ENCODE measurements at places on chromosomes 12 and 14.

- no peak for DNase-seq
These were observed 4.8 kb downstream of the LRP1 start for GRCh38 chr12:57133013-57133569.

DNA sequence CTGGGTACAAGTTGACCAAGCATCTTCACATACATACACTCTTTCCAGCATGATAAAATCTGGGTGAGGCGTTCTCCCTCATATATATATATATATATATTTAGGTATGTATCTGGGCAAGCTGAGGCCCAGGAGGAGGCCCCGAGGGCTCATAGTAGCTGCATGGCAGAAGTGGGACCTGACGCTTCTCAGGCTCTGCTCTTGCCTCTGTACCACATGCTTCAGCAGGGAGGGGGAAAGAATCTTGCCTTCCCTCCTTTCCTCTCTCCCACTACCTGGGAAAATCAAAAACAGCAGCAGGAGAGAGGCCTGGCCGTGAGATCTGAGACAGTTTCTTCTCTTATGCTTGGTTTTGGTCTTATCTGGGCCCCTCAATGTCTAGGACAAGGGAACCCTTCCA is 9.2 kb downstream of the PPP1R1A start:
- DNase-seq = no peak

DNA sequence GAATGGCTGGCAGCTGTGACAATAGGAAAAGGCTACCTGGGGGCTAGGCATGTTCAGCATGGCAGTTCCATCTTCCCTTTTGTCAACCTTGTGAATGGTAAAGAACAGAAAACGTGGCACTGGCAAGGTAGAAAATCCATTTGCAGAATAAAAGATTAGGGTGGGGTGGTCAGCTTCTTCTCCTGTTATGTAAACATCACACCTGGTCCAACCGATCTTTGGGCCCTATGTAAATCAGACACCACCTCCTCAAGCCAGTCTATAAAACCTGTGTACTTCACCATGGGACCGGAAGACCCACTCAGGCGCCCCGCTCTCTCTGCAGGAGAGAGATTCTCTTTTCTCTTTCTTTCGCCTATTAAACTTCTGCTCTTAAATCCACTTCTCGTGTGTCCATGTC is 19.6 kb upstream of the TMEM30B start:
- no peak for DNase-seq

- DNase-seq = no peak
These were observed 44.4 kb downstream of the CCDC60 start for GRCh38 chr12:119378903-119379302.

GRCh38 chr14:23115039-23115731 is 3.9 kb downstream of the CEBPE start:
- no peak for DNase-seq

GRCh38 chr12:49259452-49259851 is 5.4 kb upstream of the TUBA1C start:
- DNase-seq = no peak

- no peak for DNase-seq
These were observed 31.0 kb upstream of the GALNT9 start for GRCh38 chr12:132360410-132360809.

GRCh38 chr14:90288651-90289355 is 32.5 kb downstream of the PSMC1 start:
- no peak for DNase-seq

DNA sequence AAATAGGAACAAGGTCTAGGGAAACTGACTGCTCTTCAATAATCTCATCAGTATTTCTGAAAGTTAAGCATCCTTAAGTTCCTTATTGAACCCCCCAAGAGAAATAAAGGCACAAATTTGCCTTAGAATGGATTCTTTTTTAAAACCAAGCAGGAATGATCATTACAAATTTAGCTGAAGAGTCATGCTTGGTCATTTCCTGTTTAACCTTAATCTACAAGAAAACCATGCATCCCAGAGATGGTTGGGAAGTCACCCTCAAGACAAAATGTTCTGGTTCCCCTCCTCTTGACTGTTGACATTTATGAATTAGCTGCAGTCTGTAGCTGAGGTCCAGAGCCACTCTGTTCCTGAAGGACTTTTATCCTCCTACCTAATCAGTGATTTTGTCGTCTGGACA is 291.8 kb upstream of the G2E3 start:
- no peak for DNase-seq

- no peak for DNase-seq
These were observed 111.4 kb upstream of the SFSWAP start for GRCh38 chr12:131599190-131600159.

- DNase-seq = no peak
These were observed 18.8 kb downstream of the CLMN start for GRCh38 chr14:95300697-95301526.

- DNase-seq = no peak
These were observed 105.8 kb downstream of the SPTSSA start for GRCh38 chr14:34356264-34356654.
